ENCODE measurements at places on chromosomes 7 and 10.

DNA sequence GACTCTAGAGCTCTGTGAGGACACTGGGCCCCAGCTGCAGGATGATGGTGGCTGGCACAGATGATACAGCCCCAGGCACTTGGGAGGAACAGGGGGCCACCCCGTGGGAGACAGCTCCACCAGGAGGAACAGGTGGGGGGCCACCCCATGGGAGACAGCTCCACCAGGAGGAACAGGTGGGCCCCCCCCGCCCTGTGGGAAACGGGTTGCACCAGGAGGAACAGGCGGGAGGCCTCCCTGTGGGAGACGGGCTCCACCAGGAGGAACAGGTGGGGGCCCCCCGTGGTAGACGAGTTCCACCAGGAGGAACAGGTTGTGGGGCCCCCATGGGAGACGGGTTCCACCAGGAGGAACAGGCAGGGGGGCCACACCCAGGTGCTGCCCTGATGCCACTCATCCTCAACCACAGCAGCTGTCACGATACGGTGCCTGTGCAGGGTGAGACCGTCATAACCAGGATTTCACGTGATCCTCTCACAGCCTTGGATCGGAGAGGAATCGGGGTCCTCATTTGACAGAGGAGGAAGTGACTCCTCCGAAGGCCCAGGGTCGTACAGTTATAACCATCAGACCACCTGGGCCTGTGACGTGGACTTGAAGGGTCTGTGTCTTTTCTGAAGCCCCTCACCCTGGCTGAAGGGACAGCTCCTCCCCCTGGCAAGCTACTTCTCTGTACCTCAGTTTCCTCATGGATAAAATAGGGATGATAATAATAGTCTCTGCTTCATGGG, 49.2 kb upstream of the NANOS1 start:
- DNase-seq, result no peak

DNA sequence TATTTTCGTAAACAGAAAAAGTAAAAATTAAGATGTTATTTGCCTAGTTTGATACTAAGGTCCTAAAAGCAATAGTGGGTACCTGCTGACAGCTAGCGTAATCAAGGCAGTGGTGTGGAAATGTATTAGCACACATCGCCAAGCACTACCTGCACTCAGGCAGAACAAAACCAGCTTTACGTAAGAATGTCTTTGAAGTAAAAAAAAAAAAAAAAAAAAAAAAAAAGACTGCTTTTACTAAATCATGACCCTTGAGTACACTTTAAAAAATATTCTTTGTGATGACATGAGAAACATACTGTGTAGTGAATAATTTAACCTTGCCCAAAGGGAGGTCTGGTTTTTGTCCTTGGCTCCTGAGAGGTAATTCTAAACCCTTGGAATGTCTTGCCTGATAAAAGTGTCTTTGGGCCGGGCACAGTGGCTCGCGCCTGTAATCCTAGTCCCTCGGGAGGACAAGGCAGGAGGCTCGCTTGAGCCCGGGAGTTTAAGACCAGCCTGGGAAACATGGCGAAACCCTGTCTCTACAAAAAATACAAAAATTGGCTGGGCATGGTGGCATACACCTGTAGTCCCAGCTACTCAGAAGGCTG, 12.7 kb downstream of the XRCC2 start:
- DNase-seq, result no peak

GRCh38 chr10:9010093-9010492, 955.6 kb downstream of the GATA3 start:
- peak; percentile 70 for DNase-seq

- DNase-seq, result no peak
Observed at GRCh38 chr10:77613476-77614130, 24.0 kb downstream of the KCNMA1 start.

DNA sequence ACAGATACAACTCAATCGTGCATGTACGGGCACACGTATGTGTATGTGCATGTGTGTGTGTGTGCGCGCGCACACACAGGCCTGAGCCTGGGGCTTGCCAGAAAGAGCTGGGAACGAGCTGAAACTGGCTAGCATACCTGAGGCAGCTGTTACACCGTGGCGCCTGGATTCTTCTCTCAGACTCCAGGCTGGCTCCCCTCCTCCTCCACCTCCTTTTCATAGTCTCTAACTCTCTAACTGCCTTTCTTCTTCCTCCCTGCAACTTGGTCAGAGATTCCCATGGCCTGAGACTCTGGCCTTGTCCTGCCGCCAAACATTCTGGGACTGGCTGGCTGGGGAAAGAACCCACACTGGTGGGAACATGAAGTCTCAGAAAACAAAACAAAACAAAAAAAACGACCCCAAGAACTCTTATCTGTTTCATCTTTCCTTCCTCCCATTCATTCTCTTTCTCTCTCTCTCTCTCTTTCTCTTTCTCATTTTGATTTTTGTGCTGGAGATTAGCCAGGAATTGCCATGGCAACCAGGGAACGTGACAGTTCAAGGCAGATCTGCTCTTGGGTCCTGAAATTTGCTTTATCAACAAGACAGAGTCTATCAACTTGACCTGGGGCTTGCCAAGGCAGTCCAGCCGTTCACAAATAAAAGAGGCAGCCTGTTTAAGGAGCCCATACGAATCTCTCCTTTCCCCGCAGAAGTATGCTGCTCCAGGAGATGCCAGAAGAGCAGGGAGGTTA, 76.8 kb upstream of the SEM1 start:
- no peak for DNase-seq

GRCh38 chr10:110415809-110416208, 81.9 kb upstream of the DUSP5 start:
- DNase-seq, result no peak

DNA sequence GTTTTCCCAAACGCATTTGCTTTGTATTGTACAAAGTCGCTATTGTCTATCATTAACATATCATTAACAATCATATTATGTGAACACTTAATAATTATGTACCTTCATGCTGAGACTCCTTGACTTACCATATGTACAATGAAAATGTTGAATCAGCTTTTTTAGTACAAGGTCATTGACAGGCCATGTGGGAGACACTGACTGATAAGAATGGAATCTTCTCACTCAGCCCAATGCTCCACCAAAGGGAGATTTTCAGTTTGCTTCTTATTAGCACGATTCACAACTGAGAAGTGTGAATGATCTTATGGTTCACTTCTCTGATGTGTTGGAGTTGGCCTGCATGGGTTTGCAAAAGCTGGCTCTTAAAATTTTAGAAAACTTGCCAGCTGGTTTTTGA, 253.5 kb upstream of the TEX47 start:
- no peak for DNase-seq

DNA sequence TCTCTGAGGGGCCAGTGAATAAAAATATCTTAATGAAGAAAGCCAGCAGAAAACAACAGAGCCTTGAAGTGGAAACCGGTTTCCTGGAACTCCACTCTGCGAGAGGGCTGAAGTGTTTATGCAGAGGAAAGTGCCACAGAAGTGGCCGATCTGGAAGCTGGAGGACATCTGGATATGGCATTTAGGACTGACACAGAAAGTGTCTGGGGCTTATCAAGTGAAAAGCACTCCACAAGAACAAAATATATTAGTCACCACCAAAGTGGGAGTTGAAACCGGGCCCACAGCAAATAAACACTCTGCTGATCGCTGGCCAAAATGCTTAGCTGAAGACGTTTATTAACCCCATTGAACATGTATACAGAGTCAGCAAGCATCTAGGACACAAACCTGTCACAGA, 7.8 kb downstream of the NOD1 start:
- no peak for DNase-seq

DNA sequence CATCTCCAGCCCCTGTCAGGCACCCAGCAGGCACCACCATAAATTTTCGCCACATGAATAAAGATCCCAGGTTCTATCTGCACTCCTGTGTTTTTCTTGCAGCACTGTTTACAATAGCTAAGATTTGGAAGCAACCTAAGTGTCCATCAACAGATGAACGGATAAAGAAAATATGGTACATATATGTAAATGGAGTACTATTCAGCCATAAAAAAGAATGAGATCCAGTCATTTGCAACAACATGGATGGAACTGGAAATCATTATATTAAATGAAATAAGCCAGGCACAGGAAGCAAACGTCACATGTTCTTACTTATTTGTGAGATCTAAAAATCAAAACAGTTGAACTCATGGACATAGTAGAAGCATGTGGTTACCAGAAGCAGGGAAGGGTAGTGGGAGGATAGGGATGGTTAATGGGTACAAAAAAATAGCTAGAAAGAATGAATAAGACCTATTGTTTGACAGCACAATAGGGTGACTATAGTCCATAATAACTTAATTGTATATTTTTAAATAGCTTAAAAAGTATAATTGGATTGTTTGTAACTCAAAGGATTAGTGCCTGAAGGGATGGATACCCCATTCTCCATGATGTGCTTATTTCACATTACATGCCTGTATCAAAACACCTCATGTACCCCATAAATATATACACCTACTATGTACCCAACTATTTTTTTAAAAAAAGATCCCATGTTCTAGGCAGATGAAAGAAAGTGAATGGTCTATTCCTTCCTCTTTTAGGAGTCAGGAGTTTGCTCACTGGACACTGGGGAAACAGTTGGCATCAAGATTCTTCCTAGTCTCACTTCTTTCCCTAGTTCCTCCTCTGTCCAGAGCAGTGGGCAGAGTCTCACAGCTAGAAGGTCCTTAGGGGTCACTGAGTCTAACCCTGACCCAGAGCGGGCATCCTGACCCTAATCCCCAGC, 1.0 kb upstream of the NPFFR1 start:
- no peak for DNase-seq

DNA sequence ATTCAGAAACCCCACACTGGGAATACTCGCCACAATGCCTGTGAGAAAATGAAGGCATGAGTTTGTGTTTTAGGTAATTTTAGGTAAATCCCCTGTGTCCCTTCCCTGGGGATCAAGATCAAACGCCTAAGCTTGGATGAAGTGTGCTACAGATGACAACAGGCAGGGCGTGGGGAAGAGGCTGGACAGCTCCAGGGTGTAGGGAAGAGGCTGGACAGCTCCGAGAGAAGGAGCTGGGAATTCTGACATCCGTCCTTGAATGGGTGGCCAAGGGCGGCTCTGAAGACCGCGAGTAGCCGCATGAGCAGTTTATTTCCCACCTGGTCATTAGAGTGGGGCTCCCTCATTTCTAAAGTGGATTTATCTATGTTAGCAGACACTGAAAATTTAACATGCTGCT, 109.7 kb downstream of the RAMP3 start:
- no peak for DNase-seq

GRCh38 chr7:55969391-55969790, 5.0 kb downstream of the NIPSNAP2 start:
- no peak for DNase-seq

Data from CD4-positive, alpha-beta T cell treated with Interleukin-17A for 4 hours (primary cell).